ENCODE measurements at places on chromosomes 13 and 19. TPM values are rescaled to one million over a fixed set of nuclear protein-coding genes. Genes with fewer than 3 reads are reported as not detected.

The USHBP1 gene
- 0.26 TPM for total RNA-seq

GRCh38 chr19:36572593-36573019 is 486 bp downstream of the ZNF529 start:
- no peak for ATAC-seq

DNA sequence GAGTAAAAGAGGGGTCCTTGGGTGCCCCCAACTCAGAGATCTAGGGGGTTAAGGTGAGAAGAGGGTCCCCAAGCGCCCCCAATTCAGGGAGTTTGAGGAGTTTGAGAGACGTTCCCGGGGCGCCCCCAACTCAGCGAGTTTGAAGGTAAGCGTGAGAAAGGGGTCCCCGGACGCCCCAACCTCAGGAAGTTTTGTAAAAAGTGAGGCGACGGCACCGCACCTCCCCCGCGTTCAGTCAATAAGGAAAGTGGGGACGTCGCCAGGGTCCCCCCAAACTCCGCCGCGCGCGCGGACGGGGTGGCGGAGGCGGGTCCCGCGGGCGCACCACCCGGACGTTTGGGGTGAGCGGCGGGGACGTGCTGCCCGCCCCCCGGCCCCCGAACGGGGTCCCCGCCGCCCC is 353 bp downstream of the RFX2 start:
- ATAC-seq = peak; percentile 0

GRCh38 chr19:14699641-14700040 is 9.8 kb downstream of the ZNF333 start:
- ATAC-seq = no peak

- peak; percentile 62 for ATAC-seq
Measured at GRCh38 chr19:55080121-55080967, 4.7 kb downstream of the EPS8L1 start.

The ADGRE1 gene
- 6.9 TPM for total RNA-seq

GRCh38 chr13:105364191-105364590 is 1171.3 kb downstream of the EFNB2 start:
- no peak for ATAC-seq

DNA sequence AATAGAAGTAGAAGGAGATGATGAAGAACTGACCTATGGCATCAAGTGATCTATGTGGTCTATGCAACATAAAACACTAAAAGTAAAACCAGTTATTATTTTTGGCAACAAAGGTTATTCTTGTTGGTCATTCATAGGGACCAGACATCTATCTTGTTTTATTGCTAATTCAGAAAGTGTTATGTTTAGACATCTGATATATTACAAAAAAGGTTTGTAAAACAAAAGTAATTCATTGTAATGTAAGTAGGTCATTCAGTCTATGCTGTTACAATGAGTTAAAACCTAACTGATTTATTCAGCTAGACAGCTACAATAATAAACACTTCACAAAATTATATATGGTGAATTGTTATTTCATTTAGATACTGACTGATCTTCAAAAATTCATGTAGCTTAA is 461.9 kb downstream of the PCDH17 start:
- no peak for ATAC-seq

- no peak for ATAC-seq
Measured at GRCh38 chr13:51349016-51349415, 9.5 kb downstream of the SERPINE3 start.

DNA sequence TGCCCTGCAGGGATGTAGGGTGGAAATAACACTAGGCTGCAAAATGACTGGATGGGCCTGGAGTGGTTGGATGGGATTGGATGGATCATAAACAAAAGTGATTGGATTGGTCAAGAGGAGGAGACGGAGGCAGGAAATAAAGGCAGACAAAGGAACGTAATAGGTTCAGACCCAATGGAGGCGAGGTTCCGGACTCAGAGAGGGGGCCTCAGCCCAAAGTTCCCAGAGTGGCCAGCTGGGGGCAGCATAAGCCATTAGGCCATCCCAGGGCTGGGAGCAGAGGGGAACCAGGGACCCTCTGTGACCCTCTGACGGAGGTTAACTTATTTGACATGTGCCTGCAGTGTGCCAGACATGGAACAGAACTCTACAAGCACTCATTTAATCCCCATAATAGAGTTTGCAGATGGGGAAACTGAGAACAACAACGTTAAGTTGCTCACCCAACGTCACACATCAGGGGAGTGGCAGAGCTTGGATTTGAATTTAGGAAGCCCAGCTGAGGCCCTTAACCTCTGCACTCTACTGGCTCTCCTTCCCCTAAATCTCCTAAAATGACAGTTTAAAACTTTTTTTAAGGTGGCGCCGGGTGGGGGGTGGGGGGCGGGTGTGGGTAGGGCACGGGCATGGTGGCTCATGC is 15.3 kb upstream of the MAP1S start:
- peak; percentile 91 for ATAC-seq

The ATP8B3 gene
- 44.8 TPM for total RNA-seq

DNA sequence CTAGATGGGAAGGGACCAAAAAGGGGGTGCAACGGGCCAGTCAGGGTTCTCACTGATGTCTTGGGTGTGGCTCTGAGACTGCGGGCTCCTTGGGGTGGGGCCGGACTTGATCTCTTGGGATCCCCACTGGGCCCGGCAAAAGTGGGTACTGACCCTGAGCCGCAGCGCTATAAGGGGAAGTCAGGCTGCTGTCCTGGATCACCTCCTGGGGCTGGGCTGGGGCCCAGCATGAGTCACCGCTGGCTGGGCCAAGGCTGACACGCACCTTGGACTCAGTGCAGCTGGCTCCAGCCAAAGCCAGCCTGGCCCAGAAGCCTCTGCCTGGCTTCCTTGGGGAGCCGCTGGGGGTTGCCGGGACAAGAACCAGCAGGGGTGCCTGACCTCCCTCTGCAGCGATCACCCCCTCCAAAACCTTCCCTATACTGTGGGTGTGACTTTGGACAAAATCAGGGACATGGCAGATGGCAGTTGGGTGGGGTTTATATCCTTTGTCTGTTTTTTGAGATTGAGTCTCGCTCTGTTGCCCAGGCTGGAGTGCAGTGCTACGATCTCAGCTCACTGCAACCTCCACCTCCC is 617 bp upstream of the IQCN start:
- ATAC-seq = peak; percentile 35

The TBCB gene
- 105 TPM for total RNA-seq

GRCh38 chr13:27966641-27967202 is 2.4 kb downstream of the CDX2 start:
- ATAC-seq = no peak

DNA sequence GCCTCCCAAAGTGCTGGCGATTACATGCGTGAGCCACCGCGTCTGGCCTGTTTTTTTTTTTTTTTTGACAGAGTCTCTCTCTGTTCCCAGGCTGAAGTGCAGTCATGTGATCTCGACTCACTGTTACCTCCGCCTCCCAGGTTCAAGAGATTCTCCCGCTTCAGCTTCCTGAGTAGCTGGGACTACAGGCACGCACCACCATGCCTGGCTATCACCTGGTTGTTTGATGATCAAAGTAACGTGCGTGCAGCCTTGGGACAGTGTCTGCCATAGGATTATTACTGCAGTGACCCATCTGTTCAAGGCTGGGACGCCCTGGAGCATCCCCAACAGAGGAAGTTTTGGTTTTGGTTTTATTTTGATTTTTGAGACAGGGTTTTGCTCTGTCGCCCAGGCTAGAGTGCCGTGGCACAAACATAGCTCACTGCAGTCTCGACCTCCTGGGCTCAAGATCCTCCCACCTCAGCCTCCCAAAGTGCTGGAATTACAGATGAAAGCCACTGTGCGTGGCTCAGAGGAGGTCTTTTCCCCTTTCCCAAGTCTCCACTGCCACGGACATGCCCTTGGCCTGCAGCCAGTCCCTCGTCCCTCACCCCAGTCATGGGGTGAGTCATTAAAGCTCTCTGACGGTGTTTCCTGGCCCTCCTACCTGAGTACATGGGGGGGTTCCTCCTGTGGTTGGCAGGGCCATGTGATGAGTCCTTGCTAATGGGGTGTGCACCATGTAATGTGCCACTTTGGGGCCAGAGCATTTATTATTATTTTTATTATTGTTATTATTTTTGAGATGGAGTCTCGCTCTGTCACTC is 65.6 kb downstream of the IER2 start:
- peak; percentile 84 for ATAC-seq

The ZNF560 gene
- not detected for total RNA-seq

DNA sequence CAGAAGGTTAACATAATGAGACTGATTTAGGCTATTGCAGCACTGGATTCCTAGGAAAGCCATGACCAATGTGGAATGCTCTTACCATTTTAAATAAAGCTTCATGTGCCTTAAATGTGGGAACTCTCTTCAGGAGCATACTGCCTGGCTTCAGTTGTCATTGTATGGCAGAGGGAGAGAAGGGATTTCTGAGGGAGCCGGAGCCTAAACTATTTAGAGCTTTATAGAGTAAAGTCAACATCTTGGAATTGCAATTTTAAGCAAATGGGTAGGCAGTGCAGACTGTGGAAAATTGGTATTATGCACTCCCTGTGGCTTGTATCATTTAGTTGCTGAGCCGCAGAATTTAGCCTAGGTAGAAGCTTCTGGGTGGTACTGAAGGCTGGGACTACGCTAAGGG is 2041.4 kb downstream of the PCDH9 start:
- ATAC-seq = no peak
